ENCODE measurements at places on chromosomes 2 and 18.
A peak's percentile ranks its signal among the peaks of the same experiment; 100 is the strongest.

DNA sequence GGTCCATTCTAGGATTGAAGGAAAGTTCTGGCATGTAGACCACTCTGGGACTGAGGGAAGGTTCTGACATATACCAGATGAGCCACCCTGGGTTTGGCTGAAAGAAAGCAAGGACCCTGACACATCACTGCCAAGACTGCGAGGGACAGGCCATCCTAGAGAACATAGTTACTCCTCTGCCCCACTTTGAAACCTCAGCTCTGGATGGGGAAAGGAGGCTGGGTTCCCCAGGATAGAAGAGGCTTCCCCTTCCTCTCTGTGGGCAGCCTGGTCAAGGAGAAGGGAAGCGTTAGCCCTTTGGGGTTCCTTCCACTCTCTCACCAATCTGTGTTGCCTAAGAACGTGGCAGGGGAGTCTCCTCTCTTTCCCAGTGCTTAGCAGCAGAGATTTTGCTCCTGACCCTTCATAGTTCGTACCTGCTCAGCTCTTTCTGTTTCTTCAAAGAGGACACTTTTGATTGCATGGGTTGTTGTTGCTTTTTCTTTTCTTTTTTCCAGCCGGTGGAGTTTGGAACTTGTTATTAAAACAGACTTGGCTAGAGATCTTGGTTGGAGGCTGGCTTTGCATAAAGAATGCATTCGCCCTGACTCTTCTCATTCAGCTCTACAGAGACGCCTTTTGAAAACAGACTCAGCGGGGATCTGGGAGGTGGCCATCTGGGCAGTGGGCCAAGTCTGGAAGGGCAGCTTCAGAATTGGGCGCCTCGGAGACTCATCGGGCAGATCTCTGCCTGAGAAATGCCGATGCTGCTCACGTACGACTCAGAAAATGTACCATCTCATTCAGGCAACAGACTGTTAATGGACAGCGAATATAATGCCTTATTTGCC is 166.1 kb downstream of the CLIP4 start:
- peak; percentile 15 for DNase-seq

- no peak for DNase-seq
These were observed 48.7 kb upstream of the NFE2L2 start for GRCh38 chr2:177313162-177313781.

- DNase-seq: no peak
These were observed 537 bp upstream of the ZC3H15 start for GRCh38 chr2:186485576-186485870.

- peak; percentile 93 for DNase-seq
These were observed 60.8 kb upstream of the GLS start for GRCh38 chr2:190819840-190820301.

- DNase-seq: peak; percentile 33
These were observed 159.6 kb upstream of the SIX2 start for GRCh38 chr2:45168711-45169338.

GRCh38 chr2:215830304-215830703 is 183.0 kb downstream of the MREG start:
- peak; percentile 96 for DNase-seq

DNA sequence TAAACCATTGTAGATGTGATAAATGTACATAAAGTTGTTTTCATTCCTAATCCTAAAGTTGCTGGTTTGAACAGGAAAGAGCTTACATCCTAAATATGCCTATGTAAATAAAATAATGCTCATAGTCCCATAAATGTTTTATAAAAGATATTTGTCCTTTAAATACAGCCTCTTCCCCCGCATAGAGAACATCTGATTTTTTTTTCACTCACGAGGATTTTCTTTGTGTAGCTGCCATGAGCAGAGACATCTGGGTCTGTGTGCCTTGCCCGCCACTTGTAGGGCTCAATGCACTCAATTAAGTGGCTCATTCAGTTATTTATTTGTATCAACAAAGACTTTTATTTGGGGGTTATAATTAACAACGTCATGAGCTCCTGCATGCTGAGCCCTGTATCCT is 72.8 kb downstream of the SOWAHC start:
- DNase-seq: no peak

DNA sequence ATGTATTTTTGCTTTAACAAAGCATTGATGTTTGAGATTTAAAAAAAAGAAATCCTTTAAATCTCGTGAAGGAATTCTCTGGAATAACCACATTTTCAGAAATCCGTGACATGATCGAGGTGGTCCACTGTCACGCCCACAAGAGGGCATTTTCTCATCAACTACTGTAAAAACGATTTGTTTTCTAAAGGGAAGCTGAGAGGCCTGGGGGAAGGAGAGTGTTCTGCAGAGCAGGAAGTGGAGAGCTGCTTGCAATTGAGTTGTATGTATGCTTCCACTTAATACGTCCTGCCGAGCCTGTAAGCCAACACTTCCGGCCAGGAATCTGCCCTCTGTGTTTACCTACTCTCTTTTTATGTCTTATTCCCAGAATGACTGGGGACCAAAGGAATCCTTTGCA is 19.4 kb downstream of the KLHL29 start:
- peak; percentile 77 for DNase-seq

DNA sequence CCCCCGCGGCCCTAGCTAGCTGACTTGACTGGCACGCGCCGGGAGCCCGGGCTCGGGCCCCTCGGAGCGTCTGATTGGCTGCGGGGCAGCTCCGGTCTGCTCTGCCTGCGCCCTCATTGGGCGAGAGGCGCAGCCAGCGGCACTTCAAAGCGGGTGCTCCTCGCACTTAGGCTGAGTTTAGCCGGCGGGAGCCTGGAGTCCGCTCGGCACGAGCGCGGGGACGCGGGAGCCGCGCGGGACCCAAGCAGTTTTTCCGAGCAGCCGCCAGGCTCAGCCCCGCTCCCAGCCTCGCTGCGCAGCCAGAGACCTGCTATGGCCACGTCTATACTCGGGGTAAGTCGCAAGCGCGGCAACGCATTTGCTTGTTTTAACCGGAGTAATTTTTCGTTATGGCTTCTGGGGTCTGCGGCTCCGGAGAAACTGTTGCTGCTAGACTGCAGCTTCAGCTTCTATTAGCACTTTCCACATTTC is at the start of gene SP9:
TSS of gene SP9 (plus strand) at position 174 of the 471 bp plus-strand sequence. CDS start at position 313, 139 bp downstream.
- peak; percentile 46 for DNase-seq

Measured in fibroblast of mammary gland (primary cell).